ENCODE measurements at places on chromosomes 1 and 21.

DNA sequence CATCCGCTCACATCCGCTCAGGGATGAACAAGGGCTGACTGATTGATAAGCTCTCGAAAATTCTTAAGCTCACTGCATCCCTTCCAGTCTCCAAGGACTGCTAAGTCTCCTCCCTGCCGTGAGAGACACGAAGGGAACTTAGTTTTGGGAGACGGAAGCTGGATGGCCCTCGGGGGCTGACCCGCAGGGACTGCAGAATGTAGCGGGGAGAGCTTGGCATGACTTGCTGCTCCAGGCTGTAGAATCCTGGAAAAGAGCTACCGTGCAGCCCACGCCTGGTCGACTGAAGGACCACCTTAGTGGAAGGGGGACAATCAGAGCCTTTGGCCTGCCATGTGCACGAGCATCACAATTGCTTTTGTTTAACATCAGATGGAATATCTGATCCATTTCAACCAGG lies 5.3 kb downstream of the ANKRD65 start:
- no peak for DNase-seq

DNA sequence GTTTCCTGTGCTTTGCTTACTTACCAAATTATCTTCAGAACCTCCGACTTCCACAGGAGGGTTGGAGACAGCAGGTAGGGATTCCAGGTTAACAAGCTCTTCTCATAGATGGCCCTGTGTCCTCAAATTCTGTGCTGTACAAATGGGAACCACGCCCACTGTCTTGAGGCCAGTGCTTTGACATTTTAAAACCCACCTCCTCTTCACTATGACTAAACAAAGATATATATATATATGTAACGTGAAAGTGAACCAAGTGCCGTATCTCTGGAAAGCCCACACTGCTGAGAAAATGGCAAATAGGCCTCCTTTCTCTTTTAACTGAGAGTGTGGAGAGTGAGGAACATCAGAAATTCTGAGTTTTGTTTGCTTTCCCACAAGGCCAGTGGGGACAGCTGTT lies 99.6 kb downstream of the ZBTB18 start:
- no peak for DNase-seq

DNA sequence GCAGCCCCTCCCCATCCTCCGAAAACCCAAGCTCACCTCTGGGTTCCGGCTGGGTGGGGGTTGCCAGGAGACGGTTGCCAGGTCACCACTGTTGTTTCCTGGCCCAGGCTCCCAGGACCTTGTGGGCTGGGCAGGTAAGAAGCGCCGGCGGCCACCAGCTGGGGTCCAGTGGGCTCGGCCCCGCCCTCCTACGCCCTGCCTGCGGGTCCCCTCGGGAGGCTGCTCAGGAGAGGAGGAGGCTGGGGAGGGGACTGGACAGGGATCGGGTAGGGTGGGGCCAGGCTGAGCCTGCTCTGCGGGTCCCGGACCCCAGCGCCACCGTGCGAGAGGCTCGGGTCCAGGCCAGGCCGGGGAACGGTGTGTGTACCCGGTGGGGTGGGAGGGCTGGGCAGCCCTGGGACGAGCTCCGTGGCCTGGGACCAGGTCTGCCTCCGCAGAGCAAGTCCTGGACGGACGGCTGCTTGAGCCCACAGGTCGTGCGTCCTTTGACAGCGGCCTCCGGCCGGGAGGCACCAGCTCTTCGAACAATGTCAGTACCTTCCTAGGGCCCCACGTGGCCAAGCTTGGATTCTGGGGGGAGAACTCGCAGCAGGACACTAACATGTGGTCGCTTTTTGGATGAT lies at the start of gene TTLL10:
Gene TTLL10, plus strand, starts transcription at position 88 of the 623 bp plus-strand sequence. CDS start 5,336 bp downstream, outside the sequence.
- no peak for DNase-seq

DNA sequence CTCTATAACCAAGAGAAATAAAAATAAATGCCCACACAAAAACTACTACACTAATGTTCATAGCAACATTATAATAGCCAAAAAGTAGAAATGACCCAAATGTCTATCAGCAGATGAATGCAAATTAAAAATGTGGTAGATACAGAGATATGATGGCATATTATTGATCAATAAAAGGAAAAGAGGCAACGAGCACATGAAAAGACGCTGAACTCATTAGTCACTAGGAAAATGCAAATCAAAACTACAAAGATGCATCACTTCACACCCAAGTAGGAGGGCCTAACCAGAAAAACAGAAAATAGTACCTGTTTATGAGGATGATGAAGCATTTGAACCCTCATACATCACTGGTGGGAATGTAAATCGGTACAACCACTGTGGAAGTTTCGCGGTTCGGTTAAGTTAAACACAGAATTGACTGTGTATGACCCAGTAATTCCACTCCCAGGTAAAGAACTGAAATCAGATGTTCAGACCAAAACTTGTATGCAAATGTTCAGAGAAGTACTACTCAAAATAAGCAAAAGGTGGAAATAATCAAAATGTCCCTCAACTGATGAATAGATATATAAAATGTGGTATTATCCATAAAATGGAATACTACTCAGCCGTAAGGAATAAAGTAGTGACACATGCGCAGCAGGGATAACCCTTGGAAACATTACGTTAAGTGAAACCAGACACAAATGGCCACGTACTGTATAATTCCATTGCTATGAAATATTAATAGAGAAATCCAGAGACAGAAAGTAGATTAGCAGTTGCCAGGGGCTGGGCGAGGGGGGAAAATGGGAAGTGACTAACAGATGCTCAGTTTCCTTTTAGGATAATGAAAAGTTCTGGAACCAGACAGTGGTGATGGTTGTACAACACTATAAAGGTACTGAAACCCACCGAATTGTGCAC lies 3.1 kb downstream of the USP48 start:
- no peak for DNase-seq

GRCh38 chr21:24456358-24456757 lies 1150.9 kb downstream of the MRPL39 start:
- DNase-seq: no peak

DNA sequence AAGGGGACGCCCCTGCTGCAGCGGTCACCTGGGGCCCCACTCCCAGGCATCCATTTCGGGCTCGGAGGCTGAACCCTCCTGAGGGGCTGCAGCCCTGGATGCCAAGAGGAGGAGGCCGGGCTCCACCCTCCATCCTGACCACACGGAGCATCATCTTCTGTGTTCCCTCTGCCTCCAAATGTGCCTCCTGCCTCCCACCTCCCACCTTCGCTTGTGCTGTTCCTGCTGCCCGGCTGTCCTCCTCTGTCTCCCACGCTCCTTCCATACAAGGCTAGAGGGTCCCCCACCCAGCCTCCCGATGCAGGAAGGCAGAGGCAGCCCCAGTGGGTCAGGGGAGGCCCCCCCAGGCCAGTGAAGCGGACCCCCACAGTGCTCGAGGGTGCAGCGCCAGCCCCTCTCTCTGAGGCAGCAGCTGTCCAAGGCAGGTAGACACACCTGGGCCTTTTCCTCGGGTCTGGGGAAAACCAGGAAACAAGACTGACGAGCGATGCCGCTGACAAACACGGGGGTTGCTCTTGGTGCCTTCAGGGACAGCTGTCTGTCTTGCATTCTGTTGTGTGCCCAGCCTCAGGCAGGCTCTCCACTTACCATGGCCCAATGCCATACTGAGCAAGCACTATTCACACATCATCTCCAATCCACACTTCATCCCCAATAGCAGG lies 16.8 kb upstream of the PLEKHG5 start:
- no peak for DNase-seq

GRCh38 chr1:202966006-202966898 lies 805 bp downstream of the CYB5R1 start:
- DNase-seq: no peak

GRCh38 chr21:35648512-35648911 lies 411.8 kb downstream of the SETD4 start:
- no peak for DNase-seq

DNA sequence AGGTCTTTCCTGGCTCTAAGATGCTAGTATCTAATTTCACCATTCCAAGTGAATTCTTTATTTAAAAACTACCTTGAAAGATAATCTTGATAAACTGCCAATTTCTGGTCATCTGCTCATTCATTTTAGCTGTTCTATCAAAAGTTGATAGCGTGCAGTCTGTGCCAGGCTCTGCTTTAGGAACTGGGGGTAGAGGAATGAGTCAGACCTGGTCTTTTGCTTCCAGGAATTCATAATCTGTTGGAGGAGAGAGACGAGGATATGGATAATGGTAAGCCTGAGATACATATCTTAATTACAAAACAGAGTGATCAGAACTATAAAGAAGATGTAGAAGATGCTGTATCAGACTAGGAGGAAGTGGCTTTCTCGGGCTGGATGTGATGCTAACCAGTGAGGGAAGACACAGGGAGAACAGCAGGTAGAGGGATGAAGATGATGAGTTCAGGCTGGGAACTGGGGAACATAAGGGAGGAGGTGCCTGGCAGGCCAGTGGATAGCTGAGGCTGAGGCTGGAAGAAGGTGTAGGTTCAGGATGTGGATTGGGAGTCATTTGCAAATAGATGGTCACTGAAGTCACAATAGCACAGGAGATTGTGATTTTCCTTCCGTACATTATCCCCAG lies 12.3 kb upstream of the PHC2 start:
- peak; percentile 78 for DNase-seq

GRCh38 chr1:184424157-184424556 lies 37.3 kb downstream of the C1orf21 start:
- no peak for DNase-seq

GRCh38 chr1:44029260-44029910 lies 1.9 kb downstream of the SLC6A9 start:
- DNase-seq: peak; percentile 23

DNA sequence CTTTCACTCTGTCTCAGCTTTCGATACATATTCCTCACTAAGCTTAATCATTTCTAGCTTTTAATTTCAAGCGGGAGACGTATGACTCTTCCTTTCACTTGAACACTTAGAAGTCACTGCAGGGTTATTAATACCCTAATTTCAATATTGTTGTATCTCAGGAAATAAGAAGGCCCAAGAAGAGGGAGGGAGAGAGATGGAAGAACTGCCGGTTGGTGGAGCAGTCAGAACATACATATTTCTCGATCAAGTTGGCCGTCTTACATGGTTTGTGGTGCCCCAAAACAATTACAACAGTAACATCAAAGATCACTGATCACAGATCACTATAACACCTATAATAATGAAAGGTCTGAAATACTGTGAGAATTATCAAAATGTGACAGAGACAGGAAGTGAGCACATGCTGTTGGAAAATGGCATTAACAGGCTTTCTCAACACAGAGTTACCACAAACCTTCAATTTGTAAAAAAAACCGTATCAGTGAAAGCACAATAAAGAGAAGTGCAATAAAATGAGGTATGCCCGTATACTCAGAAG lies 145.4 kb upstream of the HP1BP3 start:
- no peak for DNase-seq

- DNase-seq: no peak
Observed at GRCh38 chr1:78855258-78855657, 151.3 kb downstream of the ADGRL4 start.

DNA sequence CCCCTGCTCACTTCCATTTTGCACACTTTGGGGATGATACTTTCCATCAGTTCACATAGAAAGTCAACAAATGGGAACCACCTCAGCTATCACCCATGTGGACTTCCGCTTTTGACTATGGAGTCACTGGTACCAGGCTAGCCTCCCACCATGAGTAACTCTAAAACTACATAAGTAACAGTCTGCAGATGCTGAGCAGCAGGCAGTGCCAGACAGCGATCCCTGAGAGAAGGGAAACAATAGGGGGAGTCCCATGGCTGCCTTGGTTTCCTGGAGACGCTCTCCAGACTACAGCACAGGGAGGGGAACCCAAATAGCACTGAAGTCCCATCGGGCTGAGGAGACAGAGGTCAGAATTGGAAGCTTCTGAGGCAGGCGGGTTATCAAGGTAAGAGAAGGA lies 2.8 kb upstream of the TFF2 start:
- DNase-seq: no peak

DNA sequence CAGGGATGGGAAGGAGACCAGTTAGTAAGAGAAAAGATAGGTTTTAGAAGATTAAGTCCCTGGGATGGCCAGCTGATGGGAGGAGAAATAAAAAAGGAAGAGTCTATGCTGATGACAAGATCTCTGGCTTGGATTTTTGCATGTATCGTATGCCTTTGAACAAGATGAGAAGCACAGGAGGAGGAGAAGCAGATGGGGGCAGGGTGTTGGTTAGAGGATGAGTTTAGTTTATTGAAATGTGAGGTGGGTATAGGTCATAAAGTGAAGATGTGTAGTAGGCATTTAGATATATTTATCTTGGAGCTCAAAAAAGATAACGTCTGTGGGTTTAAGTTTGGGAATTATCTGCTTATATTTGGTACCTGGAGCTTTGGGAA lies 1.4 kb downstream of the TIPRL start:
- peak; percentile 20 for DNase-seq

DNA sequence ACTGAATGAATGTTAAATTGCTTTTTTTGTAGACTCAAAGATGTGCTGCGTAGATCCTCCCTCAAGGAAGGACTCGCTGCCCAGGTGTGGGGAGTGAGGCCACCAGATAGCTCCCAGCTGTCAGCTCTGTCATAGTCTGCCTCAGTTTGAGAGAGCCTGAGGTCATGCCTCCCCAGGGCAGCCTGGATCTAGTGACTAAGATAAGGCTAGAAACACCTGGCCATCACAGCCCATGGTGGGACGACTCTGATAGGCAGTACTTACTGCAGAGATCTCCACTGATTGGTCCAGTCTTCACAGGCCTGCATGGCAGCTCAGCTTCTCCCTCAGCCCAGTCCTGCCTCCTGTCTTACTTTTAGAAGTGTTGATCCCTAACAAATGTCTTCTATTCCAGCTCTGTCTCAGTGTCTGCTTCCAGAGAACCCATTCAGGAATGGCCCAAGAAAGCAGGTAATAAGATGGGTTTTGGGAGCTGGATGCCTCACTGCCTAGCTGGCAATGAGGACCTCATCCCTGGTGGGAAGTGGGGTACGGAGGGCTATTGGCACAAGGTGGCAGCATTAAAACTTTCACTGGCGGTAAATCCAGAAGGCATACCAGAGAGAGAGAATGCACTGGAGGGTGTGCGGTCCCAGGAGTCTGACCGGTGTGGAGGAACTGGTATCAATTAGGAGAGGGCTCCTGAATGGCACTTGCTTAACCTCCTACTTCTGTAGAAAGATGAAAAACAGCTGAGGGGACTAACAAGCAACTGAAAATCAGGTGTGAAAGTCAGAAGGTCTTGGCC lies 55.3 kb upstream of the GPR37L1 start:
- no peak for DNase-seq

DNA sequence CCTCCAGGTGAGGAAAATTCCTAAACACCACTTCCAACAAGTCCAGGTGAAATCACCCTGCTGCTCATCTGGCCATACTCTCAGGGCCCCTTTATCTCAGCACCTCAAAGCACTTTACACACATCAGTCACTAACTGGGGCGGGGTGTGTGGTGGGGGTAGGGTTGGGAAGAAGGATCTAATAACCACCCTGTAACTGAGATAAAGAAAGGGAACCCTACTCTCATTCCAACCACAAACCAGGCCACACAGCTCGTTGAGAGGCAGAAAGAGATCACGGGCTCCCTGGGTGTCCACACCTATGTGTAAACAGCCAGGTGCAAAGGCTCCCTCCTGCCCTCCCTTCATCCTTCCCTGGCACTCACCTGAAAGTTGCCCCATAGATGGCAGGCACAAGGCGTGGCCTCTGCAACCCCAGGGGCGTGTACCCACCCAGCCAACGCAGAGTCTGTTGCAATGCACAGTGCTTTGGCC lies 20.4 kb downstream of the GPR161 start:
- no peak for DNase-seq

GRCh38 chr1:118110580-118110979 lies 74.4 kb downstream of the SPAG17 start:
- no peak for DNase-seq

All from COLO829 (cell line).